ENCODE measurements at places on chromosomes 5 and 9.

DNA sequence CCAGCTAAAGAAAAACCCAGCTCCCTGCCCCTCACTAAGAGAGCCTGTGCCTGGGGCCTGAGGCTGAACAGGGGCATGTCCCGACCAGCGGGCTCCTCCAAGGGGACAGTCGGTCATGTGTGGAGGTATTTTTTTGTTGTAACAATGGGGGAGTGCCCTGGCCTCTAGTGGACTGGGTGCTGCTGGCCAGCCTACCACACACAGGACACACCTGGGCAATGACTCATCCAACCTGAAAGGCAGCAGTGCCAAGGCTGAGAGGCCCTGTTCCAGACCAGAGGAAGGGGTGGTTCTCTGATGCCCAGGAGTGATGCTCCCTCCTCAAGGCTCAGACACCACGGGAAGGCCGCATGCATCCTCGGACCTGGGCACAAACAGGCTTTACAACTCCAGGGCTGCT is 181.5 kb downstream of the OLFM1 start:
- DNase-seq, result no peak

DNA sequence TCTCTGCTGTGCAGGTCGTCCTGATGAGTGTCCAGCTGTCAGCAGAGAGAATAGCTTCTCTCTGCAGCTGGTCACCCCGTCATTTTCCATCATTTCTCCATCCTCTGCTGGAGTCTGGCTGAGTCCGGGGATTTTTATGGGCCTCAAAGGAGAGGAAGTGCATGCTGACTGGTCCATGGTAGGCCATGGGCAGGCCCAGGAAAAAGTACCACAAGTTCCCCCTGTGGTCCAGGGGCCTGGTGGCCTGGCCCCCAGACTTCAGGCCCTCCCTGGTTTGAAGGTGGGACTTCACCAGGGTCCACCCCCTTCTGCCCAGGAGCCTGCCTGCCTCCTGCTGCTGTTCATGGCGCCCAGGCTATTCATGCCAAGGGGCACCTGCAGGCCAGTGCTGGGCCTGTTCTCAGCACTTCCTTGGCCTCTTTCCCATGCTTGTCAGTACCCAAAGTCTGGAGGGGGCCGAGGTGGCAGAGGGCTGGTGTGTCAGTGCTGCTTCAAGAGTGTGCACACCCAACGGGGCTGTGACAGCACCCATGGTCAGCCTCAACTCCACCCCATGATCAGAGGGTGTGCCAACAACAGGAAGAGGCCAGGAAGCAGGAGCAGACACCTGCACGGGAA is 7.3 kb upstream of the MTMR12 start:
- DNase-seq, result no peak

DNA sequence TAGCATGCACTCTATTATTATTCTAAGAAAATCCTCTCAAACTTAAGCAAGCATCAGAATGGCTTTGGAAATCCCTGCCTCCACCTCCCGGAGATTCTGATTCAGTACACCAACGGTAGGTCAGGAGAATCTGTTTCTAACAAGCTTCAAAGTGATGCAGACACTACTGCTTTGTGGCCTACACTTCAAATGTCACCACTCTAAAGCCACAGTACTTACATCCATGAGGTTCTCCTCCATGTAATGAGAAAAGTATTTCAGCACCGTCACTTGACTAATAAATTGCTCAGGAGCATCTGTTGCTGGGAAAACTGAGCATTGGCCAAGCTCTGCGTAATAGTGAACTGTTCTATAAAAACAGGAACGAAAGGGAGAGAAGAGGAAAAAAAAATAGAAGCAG is 4.8 kb downstream of the PLK2 start:
- no peak for DNase-seq

DNA sequence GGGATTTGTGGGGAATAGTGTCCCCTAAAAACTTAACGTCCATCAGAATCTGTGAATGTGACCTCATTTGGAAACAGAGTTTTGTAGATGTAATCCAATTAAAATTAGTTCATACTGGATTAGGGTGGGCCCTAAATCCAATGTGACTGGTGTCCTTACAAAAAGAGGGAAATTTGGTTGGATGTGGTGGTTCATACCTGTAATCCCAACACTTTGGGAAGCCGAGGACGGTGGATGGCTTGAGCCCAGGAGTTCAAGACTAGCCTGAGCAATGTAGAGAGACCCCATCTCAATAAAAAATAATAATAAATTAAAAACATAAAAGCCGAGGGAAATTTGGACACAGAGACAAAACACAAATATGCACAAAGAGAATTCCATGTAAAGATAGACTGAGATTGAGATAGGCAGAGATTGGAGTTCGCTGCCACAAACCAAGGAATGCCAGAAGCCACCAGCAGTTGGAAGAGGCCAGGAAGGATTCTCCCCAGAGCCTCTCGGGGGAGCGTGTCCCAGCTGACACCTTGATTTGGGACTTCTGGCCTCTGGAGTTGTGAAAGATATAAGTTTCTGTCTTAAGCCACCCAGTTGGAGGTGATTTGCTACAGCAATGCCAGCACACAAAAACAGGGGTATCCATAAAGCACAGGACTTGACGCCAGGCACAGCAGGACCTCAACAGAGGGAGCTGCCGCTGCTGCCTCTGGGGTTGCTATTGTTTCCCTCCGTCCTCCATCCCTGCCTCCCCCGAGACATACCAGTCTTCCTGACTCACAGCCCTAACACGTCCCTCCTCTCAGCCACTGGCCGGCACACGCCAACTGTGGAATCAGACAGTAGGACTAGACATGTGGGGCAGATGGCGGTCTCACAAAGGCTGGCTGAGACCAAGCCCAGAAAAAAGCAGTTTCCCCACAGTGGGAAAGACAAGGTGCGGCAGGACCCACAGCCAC is 73.8 kb upstream of the IL17B start:
- no peak for DNase-seq

- DNase-seq, result no peak
Measured at GRCh38 chr9:113350937-113351336, 1.6 kb downstream of the BSPRY start.

GRCh38 chr9:13279284-13280141 is at the start of gene MPDZ:
MPDZ (minus strand) TSS chr9:13279692; CDS start chr9:13250315, 29,377 bp downstream.
- DNase-seq, result peak; percentile 84

- no peak for DNase-seq
Measured at GRCh38 chr9:127856729-127857116, 2.3 kb upstream of the ENG start.

DNA sequence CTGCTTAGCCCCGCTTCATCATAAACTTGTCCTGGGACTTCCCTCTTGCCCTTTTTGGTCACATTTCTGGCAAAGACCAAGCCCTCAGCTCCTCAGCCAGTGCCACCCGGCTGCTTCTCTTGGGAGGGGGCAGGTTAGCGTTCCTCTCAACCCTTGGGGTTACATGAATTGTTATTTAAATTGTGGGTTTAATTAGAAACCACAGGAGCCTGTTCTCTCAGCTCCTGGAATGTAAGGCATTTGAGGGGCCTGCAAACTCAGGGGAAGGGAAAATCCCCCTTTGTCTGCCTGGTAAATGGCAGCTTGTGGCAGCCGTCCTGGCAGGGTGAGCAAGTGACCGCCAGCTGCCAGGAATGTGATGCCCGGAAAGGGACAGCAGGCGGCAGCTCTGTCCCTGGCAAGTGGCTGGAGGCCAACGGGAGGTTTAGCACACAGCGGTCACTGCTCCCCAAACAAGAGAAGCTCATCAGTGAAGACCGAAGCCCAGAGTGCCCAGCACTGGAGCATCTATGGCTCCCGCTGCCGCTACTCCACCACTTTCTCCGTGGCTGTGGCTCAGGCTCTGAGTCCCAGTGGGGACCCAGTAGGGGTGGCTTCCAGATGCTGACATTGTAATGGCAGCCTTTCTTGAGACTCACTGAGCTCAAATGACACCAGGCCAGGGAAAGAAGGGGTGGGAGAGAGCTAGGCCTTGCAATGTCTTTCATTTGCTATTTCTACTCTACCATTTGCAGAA is 51.7 kb downstream of the SHB start:
- peak; percentile 76 for DNase-seq

- DNase-seq, result no peak
Measured at GRCh38 chr5:137415231-137415681, 83.9 kb downstream of the SPOCK1 start.

- DNase-seq, result no peak
Measured at GRCh38 chr5:154251529-154251928, 61.0 kb downstream of the GALNT10 start.
